Type B pancreatic cell (in vitro differentiated cells): ENCODE measurements at places on chromosomes 6 and 20. TPM values are rescaled to one million over a fixed set of nuclear protein-coding genes. Genes with fewer than 3 reads are reported as not detected.

The C20orf202 gene
- 0.24 and 0.33 TPM in 2 replicates for total RNA-seq

DNA sequence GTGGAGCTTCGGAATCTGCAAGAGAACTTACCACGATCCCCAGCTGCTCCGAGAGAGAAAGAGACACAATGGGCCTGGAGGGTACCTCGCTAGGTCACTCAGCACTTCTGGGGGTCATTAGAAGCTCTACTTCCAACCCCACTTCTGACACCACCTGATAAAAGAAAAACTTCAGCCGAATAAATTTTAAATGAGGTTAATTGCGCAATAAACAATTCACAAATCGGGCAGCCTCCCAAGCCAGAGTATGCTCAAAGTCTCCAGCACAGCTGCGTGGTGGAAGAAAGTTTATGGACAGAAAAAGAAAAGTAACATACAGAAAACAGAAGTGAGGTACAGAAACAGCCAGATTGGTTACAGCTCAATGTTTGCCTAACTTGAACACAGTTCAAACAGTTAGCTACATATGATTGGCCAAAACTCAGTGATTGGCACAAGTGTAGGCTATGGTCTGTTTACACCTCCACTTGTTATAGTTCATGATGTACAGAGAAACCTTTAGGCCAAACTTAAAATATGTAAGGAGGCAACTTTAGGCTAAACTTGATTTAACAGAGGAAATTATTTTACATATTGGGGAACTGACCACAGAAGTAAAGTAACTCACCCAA lies 52.6 kb downstream of the COL11A2 start:
- H3K27me3 ChIP-seq = peaks cover 37% of the 10 kb centered on the region
- DNase-seq = no peak
- no peak overlapping the region for H3K27ac ChIP-seq
- no peak overlapping the region for H3K4me3 ChIP-seq

DNA sequence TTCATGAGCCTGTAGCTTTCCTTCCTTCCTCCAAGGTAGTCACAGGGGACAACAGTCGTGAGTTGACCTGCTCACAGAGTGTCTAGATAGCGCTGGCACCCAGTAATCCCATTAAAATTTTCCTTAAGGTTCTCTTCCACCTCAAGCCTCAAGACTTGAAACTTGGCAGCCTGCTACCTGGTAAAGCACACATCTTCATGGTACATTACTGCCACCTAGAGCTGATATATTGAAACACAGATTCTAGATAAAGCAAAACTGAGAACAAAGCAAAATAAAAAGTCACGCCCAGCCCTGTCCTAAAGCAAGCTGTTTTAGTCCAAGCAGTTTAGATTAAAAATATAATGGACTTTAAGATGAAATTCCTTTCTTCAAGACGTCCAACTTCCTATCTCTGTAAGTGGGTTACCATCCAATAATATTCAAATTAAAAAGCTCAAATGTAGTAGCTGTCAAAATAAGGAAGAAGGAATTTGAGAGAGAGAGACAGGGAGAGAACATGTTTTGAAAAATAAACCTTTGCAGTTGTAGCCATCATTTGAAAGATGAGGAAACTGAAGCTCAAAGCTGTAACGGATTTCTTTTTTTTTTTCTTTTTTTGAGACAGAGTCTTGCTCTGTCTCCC lies 50.7 kb upstream of the CD83 start:
- peaks cover 6% of the 10 kb centered on the region for H3K4me1 ChIP-seq
- peak overlapping the region; percentile 63 for H3K27ac ChIP-seq
- no peaks in the 10 kb centered on the region for H3K36me3 ChIP-seq
- H3K27me3 ChIP-seq = peaks cover 5% of the 10 kb centered on the region
- no peak overlapping the region for H3K4me3 ChIP-seq

The KIF25 gene
- total RNA-seq = not detected in 2 replicates

The F13A1 gene
- total RNA-seq = 0.24 and 0.48 TPM in 2 replicates

DNA sequence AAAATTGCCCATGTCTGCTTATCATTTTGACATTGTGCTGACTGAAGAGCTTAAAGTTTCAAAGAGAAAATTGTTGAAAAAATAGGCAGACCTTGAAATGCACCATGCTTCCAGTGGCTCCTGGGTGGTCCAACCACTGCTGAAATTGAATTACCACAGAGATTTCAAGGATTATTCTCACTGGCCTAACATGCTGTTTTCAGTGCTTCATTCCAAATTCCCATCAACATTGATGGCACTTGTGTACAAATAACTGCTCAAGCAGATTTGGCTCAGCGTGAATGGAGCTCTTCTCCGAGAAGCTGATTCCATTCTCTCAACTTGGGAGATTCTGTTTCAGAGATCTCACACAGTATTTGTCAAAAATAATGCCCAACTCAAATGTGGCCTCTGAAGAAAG lies 75.5 kb downstream of the LAMA4 start:
- H3K27me3 ChIP-seq = peaks cover 12% of the 10 kb centered on the region
- no peak overlapping the region for H3K27ac ChIP-seq
- no peak for DNase-seq
- H3K4me1 ChIP-seq = peaks cover 4% of the 10 kb centered on the region
- H3K4me3 ChIP-seq = no peak overlapping the region

The PRL gene
- 0.48 TPM in 1 of 2 replicates, not detected in the other for total RNA-seq

The ZDHHC14 gene
- total RNA-seq = 11.1 and 15.6 TPM in 2 replicates

The LHFPL5 gene
- not detected in 2 replicates for total RNA-seq

The EPHA7 gene
- 22.7 and 48.9 TPM in 2 replicates for total RNA-seq

GRCh38 chr20:41299899-41300298 lies 17.6 kb downstream of the ZHX3 start:
- no peaks in the 10 kb centered on the region for H3K27me3 ChIP-seq
- no peak overlapping the region for H3K4me3 ChIP-seq
- H3K4me1 ChIP-seq = no peaks in the 10 kb centered on the region
- no peak overlapping the region for H3K27ac ChIP-seq
- H3K36me3 ChIP-seq = no peaks in the 10 kb centered on the region

DNA sequence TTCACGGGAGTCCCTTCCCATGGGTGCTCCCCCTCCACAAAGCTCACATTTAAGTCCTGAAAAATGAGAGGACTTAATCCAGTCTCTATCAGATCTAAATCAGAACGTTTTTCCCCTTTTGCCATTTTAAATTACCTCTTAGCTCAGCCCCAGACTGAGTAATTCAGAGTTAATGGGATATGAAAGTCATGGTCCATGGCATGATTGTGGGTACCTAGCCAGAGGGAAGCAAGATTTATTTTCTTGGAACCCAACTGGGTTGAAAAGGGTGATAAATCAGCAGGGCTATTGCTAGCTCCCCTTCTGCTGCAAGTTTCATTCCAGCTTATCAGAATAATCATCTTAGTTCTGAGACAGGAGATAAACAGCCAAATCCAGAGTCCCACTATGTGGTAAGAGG lies 320.2 kb upstream of the CHD6 start:
- no peaks in the 10 kb centered on the region for H3K36me3 ChIP-seq
- DNase-seq = no peak
- H3K4me1 ChIP-seq = peaks cover 12% of the 10 kb centered on the region
- no peak overlapping the region for H3K27ac ChIP-seq

GRCh38 chr6:39493174-39493573 lies 170.7 kb upstream of the KCNK16 start:
- peak overlapping the region; percentile 54 for H3K27ac ChIP-seq
- no peak for DNase-seq
- H3K4me1 ChIP-seq = peaks cover 10% of the 10 kb centered on the region
- no peaks in the 10 kb centered on the region for H3K27me3 ChIP-seq

DNA sequence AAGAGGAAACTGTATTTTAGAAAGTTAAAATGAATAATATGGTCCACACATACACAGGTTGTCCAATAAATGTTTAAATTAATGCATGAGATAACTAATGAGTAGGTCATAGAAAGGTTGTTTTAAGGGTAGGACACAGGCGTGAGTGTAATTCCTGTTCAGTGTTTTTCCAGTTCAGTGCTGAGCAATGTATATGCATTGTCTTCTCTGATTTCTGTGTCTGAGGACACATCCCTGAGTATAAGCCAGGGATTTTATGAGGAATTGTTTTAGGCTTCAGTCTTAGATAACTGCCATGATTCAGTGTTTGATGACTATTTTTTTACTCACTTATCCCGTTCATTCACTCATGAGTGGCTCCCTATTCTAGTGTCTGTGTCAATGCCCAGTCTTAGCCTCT lies 298.5 kb upstream of the TBX18 start:
- no peaks in the 10 kb centered on the region for H3K36me3 ChIP-seq
- no peaks in the 10 kb centered on the region for H3K27me3 ChIP-seq
- no peak for DNase-seq

DNA sequence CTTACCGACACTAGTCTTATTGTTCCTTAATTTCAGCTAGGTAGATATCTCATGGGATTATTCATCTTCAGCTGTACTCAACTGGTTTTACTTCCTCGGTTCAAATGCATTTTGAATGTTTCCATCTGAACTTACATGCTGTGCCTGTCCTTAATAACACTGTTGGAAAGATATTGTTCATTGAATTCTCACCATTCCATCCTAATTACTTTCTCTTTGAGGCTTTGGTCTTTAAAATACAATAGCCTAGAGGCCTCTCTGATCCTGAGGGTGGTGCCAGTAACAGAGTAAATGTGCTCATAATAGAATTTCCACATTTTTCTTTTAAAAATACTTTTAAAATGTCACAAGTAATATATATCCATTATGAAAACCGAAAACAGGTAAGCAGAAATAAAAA lies 54.0 kb downstream of the IL20RA start:
- peaks cover 43% of the 10 kb centered on the region for H3K27me3 ChIP-seq
- H3K36me3 ChIP-seq = no peaks in the 10 kb centered on the region
- DNase-seq = no peak
